Psoas muscle (tissue), 8 donors: ENCODE measurements at places on chromosomes 1 and 21. TPM values are rescaled to one million over a fixed set of nuclear protein-coding genes. Genes with fewer than 3 reads are reported as not detected.

TNNT2 gene
- total RNA-seq, result 26.6 TPM

CBR3 gene
- total RNA-seq, result 1.9 TPM

GRCh38 chr1:85148524-85149250 is 52.1 kb downstream of the SYDE2 start:
- no peaks in the 10 kb centered on the region for H3K36me3 ChIP-seq
- H3K4me3 ChIP-seq, result no peak overlapping the region
- H3K4me1 ChIP-seq, result peaks cover 11% of the 10 kb centered on the region

- peaks cover 3% of the 10 kb centered on the region for H3K36me3 ChIP-seq
- peaks cover 3% of the 10 kb centered on the region for H3K4me1 ChIP-seq
- no peak overlapping the region for H3K4me3 ChIP-seq
- H3K27ac ChIP-seq, result no peak overlapping the region
- no peaks in the 10 kb centered on the region for H3K27me3 ChIP-seq
These were observed 23.1 kb upstream of the EPB41 start for GRCh38 chr1:28891256-28891655.

GRCh38 chr1:26283871-26284596 is 4.1 kb downstream of the SH3BGRL3 start:
- peaks cover 60% of the 10 kb centered on the region for H3K4me1 ChIP-seq
- no peak overlapping the region for H3K4me3 ChIP-seq
- H3K36me3 ChIP-seq, result peaks cover 9% of the 10 kb centered on the region

GRCh38 chr1:3676581-3677470 is 24.5 kb downstream of the TP73 start:
- peak; percentile 9 for DNase-seq
- H3K27me3 ChIP-seq, result peaks cover 2% of the 10 kb centered on the region
- H3K27ac ChIP-seq, result no peak overlapping the region
- H3K4me1 ChIP-seq, result no peaks in the 10 kb centered on the region
- no peaks in the 10 kb centered on the region for H3K36me3 ChIP-seq

DNA sequence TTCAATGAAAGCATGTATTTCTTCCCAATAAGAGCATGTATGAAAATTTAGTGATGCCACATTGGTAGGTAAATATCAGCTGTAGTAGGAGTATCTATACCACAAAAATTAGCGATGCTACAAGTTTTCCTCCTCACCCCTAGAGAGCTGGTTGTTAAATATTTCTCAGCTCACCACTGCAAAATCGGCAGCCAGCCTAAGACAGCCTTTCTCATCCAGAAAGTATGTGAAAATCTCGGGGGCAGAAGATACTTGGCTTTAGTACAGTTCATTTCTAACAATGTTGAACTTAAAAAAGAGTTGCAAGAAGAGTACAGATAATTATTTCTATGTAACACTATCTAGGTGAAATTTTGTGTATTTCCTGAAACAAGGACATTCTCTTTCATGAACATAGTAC is 235.4 kb downstream of the TPR start:
- H3K4me3 ChIP-seq, result no peak overlapping the region
- no peaks in the 10 kb centered on the region for H3K27me3 ChIP-seq
- H3K27ac ChIP-seq, result no peak overlapping the region
- DNase-seq, result no peak
- H3K36me3 ChIP-seq, result no peaks in the 10 kb centered on the region
- H3K4me1 ChIP-seq, result no peaks in the 10 kb centered on the region
